Neural progenitor cell (in vitro differentiated cells): ENCODE measurements at places on chromosomes 7 and 10.

DNA sequence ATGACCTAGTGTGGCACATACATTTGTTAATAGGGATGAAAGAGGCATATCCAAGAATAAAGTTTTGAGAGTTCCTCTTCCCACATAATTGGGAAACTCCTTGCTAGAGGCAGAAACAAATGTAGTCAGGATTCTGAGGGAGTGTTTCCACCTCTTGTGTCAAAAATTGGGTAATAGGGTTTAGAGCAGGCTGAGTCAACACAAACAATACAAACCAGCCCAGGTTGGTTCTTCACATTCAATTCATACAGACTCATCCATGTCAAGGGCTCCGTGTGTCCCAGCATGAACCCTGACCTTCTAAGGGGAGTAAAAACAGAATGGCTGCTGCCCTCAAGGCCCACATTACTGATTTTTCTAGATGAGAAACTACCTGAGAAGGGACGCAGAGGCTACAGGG lies 75.3 kb downstream of the GLI3 start:
- DNase-seq = no peak

GRCh38 chr7:28163949-28164348 lies 16.6 kb downstream of the JAZF1 start:
- no peak for DNase-seq

DNA sequence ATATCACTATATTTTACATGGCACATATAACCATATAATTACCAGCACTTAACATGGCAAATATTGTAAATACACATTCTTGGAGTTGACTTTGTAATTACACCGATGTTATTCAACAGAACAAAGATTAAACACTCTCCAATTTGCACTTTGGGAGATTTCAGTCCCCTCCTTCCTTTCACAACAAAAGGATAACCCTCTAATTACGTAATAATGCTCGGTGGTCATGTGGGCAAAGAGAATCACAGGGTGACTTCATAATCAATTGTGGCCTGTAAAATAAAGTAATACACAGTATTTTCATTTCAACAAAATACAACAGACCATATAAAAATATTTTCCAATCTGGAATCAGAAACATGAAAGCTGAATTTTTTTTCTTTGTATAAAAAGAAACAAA lies 73.2 kb downstream of the RHOBTB1 start:
- no peak for DNase-seq

- DNase-seq = no peak
These were observed 78.0 kb downstream of the WDR37 start for GRCh38 chr10:1134156-1134555.

DNA sequence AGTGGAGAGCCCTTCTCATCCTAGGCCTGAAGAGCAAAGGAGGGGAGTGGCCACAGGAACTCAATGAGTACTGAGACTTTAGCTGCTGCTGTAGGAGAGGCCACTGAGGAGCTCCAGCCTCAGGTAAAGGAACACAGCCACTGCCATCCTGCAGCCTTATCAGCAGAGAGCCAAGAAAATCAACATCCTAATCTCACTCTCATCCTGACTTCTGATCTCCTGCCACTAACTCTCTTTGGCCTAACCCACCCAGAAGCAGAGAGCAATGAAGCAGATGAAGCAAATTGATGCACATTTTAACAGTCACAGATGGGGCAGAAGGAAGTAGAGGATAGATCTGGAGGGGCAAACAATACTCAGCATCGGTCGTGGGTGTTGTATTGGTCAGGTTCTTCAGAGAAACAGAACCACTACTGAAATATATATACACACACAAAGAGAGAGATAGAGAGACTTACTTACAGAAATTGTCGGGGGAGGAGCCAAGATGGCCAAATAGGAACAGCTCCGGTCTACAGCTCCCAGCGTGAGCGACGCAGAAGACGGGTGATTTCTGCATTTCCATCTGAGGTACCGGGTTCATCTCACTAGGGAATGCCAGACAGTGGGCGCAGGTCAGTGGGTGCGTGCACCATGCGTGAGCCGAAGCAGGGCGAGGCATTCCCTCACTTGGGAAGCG lies 297.6 kb downstream of the MTERF1 start:
- no peak for DNase-seq

DNA sequence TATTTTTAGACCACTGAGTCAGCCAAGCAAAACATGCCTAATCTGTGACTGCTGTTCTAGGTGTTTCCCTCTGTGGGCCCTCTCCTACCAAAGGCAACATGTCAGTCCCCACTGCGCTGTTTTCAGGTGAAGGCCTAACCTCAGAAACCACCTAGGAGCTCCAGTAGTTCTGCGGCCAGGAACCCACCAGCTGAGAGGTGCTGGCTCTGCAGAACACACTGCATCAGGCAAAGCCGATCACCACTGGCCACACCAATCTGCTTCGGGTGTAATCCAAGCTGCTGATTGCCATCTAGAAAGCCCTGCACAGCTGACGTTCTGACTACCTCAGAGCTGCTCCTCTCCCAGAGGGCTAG lies 14.9 kb downstream of the CAMK2G start:
- DNase-seq = no peak

GRCh38 chr10:75944061-75944460 lies 512.6 kb downstream of the LRMDA start:
- DNase-seq = no peak

DNA sequence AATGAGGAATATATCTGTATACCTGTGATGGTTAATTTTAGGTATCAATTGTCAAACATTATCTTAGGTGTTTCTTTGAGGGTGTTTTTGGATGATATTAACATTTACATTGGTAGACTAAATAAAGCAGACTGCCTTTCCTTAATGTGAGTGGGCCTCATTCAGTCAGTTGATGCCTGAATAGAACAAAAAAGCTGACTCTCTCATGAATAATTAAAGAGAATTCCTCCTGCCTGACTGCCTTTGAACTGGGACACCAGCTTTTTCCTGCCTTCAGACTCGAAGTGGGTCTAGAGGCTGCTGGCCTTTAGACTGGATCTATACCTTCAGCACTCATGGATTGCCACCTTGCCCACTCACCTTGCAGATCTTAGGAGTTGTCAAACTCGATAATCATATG lies 117.9 kb upstream of the TMEM168 start:
- peak; percentile 47 for DNase-seq

- DNase-seq = no peak
These were observed 249.1 kb upstream of the YAE1 start for GRCh38 chr7:39317107-39317506.

DNA sequence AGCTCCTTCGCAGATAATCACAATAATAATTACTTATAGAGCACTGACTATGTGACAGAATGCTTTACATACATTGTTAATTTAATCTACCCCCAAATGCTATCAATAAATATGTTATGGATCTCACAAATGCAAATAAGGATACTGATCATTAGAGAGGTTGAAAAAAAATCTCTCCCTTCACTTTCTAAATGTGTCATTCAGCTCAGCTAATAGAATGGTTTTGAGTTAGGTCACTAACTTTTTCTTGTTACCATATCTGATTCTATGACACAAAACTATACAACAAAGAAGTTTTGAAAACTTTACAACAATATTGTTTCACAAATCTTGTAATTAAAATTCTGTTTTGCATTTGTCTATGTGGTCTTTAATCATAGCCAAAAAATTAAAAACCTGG lies 17.4 kb downstream of the NEUROD6 start:
- no peak for DNase-seq

DNA sequence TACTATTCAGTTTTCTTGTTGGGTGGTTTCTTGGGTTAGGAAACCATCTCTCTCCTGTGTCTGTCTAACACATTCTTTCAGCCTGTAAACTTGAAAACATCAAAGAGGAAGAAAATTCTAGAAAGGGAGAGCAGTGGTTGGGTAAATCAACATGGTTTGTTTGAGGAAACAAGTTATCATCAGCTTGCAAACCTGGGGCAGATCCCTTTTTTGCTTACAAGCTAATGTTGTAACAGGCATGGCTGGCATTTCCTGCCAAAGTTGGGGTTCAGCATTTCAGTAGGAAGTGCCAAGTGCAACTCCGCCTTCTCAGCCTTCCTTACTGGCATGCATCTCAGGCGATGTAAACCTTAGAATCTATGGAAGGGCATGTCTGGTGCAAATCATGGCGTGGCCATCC lies 112.6 kb downstream of the EEPD1 start:
- DNase-seq = no peak

GRCh38 chr10:91190876-91191583 lies 29.4 kb upstream of the PCGF5 start:
- no peak for DNase-seq

DNA sequence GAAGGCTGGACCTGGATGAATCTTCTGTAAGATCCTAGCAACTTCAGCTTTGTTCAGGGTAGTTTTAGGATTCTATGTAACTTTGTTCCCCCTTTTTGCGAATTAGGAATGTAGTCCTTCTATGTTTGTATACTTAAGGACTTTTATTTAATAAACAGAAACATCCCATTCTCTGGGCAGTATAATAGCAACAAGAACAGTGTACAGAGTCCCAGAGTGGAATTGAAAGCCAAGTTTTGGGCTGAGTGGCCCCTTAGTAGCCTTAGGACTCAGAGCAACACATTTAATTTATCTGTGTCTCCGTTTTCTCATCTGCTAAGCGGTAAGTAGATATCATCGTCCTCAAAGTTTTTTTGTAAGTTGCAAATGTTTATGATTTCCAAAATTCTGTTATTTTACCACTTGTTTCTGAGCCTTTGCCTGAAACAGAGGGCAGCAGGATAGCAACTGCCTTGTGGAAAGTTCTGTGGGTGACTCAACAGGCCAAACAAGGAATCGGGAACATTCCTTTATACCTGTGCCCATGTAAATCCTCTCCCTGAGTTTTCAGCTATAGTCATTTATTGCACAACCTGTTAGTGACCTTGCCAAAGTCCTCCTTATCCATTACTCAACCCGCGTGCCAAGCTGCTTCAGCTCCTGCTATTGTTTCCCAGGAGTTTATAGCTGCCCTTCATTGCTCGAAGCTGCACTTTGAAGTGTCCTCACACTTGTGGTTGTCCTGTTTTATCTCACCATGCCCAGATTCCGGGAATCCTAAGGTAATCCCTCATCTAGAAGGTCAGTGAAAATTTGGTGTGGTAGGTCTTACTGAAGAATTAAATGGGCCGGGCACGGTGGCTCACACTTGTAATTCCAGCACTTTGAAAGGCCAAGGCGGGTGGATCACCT lies 199.1 kb upstream of the AHR start:
- no peak for DNase-seq

GRCh38 chr10:119693262-119693957 lies 32.4 kb upstream of the INPP5F start:
- no peak for DNase-seq

- DNase-seq = peak; percentile 41
These were observed 20.9 kb downstream of the MORN4 start for GRCh38 chr10:97612386-97612785.

GRCh38 chr10:131983780-131984179 lies 2.1 kb upstream of the BNIP3 start:
- DNase-seq = no peak

- DNase-seq = no peak
These were observed 564.9 kb downstream of the POM121L12 start for GRCh38 chr7:53600296-53600695.

- DNase-seq = no peak
These were observed 86.7 kb downstream of the MDFIC start for GRCh38 chr7:115008465-115009114.

GRCh38 chr7:25893436-25893835 lies 258.6 kb upstream of the NFE2L3 start:
- no peak for DNase-seq

GRCh38 chr10:43821103-43821502 lies 172.4 kb upstream of the ZNF32 start:
- no peak for DNase-seq

- DNase-seq = no peak
These were observed 14.9 kb downstream of the AFAP1L2 start for GRCh38 chr10:114389426-114389825.

DNA sequence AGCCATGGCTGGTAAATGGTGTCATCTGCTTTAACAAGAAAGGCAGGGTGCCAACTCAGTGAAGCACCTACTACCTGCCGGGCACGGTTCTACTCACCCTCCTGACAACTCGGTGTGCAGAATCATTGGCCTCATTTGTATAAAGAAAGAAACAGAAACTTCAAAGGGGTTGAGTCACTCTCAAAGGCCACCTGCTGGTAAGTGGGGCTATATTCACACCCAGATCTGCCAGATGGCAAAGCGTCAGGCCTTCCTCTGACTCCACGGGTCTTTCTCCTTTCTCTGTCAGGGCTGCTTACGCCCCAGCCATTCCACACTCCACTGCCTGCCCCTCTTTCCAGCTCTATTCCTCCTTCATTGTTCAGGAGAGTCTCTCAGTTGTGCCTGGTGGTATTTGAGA lies 309.2 kb downstream of the GFRA1 start:
- DNase-seq = peak; percentile 29

- no peak for DNase-seq
These were observed 106.4 kb downstream of the CAMK1D start for GRCh38 chr10:12455766-12456165.

DNA sequence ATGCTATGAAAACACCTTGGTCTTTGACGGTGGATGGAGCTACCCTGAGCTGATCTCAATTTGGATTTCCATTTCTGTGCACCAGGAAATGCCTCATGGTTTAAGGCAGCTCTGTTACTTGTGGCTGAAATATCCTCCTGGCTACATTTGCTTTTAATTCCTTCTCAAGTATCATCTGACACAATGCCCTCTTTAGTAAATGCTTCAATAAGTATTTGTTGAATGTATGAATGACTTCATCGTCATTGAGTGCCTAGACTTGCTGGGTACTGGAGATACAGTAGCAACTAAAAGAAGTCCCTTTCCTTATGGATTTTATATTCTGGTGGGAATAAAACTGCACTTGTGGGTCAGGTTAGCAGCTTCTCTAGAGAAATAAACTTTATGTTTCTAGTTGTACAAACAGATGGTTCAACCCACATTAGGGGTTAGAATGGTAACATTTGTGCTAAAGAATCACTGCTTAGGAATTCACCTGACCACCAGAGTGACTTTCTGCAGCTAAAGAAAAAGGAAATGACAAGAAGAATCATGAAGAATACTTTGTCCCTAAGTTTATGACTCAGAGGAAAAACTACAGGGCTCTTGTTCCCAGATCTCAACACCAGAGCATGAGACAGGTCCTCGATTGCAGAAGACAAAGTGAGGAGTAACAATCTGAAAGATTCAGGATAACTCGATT lies 21.8 kb upstream of the SMNDC1 start:
- DNase-seq = no peak

- peak; percentile 90 for DNase-seq
These were observed 514 bp upstream of the GAD2 start for GRCh38 chr10:26215935-26216584.

GRCh38 chr7:105816266-105816843 lies 60.0 kb downstream of the ATXN7L1 start:
- no peak for DNase-seq

GRCh38 chr10:31319602-31320549 lies 860 bp downstream of the ZEB1 start:
- peak; percentile 75 for DNase-seq
